ENCODE measurements at places on chromosomes 5 and 9. TPM values are rescaled to one million over a fixed set of nuclear protein-coding genes. Genes with fewer than 3 reads are reported as not detected.

DNA sequence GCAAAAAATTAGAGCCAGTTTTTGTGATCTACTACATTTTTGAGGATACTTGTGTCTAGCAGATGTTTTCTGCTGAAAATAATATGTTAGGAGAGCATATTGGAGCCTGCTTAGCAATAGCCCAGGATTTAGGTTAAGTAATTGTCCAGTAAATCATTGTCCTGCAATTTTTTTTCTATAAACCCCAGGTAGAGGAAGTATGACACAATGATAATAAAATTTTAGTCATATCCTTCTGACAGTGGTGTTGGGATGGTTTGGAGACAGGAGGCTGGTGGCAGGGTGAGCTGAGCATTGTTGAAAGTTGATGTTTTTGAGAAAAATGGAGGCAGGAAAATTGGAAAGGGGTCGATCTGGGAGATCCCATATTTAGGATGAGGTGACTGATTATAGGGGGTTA, 3.5 kb downstream of the SNCAIP start:
- no peak overlapping the region for H3K4me3 ChIP-seq
- DNase-seq = no peak
- peaks cover 18% of the 10 kb centered on the region for H3K4me1 ChIP-seq
- H3K27ac ChIP-seq = no peak overlapping the region
- no peaks in the 10 kb centered on the region for H3K27me3 ChIP-seq

DNA sequence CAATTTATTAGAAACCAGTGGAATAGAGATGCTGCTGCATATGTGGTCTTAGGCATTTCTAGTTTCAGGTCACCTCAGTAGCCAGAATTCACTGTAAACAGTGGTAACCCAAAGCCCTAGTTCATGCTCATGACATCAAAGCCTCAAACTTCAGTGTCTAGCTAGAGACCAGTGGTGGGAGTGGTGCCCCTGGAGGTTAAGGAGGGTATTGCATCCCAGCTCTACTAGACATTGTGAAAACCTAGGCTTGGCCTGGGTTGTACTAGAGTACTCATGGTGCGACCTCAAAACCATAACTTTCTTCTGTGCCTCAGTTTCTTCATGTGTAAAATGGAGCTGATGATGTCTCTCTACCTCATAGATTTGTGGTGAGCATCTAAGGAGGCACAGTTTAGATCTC, 18.8 kb downstream of the COL5A1 start:
- no peaks in the 10 kb centered on the region for H3K36me3 ChIP-seq
- H3K27ac ChIP-seq = no peak overlapping the region
- H3K4me3 ChIP-seq = no peak overlapping the region
- H3K4me1 ChIP-seq = peaks cover 9% of the 10 kb centered on the region

GRCh38 chr5:173878224-173878967, 9.8 kb upstream of the CPEB4 start:
- no peak for DNase-seq
- peak overlapping the region; percentile 54 for H3K27ac ChIP-seq
- H3K36me3 ChIP-seq = no peaks in the 10 kb centered on the region
- H3K4me1 ChIP-seq = peaks cover 9% of the 10 kb centered on the region
- H3K27me3 ChIP-seq = no peaks in the 10 kb centered on the region
- H3K4me3 ChIP-seq = no peak overlapping the region

DNA sequence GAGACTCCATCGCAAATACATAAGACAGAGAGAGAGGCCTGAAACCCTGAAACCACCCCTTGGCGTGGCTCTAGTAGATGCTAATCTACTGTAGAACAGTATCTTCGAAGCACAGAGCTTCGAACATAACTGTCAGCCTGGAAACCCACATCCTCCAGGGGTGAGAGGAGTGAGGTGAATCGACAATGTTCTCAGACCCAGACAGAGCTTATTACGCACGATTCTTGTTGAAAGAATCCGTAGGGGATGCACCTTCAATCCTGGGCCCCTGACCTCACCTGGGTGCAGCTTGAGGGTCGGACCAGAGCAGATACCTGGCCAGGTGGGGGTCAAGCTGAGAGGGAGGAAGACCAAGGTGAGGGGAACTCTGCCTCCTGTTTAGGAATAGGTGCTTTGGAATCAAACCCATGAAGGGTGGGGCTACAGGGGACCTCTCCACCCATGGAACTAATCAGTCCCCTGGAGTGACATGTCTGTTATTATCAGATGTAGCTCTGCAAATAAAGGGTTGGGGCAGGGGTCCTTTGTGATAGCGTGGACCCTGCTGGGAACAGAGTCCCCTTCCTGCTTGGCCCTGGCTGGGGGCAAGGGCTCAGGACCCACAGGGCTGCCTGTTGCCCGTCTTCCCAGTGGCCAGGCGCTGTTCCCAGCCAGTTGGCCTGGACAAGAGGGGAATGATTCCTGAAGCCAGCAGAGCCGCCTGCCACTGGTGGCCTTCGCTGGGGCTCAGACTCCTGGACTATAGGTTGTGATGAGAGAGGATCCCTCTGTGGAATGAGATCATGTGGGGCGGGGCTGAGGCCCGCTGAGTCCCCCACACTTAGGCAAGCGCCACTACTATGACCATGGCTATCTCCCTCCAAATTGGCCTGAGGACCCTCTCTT, 41.2 kb downstream of the DBH start:
- peak; percentile 58 for DNase-seq
- peaks cover 17% of the 10 kb centered on the region for H3K4me1 ChIP-seq
- H3K36me3 ChIP-seq = no peaks in the 10 kb centered on the region

- H3K27ac ChIP-seq = no peak overlapping the region
- no peak for DNase-seq
- no peaks in the 10 kb centered on the region for H3K27me3 ChIP-seq
- no peak overlapping the region for H3K4me3 ChIP-seq
- no peaks in the 10 kb centered on the region for H3K36me3 ChIP-seq
Observed at GRCh38 chr9:129365196-129365595, 187.1 kb upstream of the IER5L start.

GRCh38 chr9:86659413-86660046, 287.8 kb downstream of the GAS1 start:
- H3K27me3 ChIP-seq = no peaks in the 10 kb centered on the region
- no peak for DNase-seq
- no peak overlapping the region for H3K27ac ChIP-seq
- H3K36me3 ChIP-seq = no peaks in the 10 kb centered on the region

DNA sequence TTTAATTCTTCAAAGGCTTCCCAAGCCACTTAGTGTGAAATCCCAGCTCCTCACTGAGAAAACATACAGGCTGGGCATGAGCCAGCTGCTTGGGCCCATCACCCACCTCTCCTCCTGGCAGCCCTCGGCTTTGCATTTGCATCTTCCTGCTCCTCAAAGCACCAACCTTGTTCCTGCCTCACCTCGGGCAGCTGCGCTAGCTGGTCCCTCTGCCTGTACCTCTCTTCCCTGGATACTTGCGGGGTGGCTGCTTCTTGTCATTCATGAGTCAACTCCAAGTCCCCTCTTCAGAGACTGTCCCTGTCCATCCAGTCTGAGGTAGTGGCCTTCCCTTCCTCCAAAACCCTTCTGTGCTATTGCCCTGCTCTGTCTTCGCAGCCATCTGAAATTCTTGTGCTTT, 116.1 kb upstream of the CXCL14 start:
- no peaks in the 10 kb centered on the region for H3K4me1 ChIP-seq
- no peaks in the 10 kb centered on the region for H3K36me3 ChIP-seq
- H3K4me3 ChIP-seq = no peak overlapping the region

DNA sequence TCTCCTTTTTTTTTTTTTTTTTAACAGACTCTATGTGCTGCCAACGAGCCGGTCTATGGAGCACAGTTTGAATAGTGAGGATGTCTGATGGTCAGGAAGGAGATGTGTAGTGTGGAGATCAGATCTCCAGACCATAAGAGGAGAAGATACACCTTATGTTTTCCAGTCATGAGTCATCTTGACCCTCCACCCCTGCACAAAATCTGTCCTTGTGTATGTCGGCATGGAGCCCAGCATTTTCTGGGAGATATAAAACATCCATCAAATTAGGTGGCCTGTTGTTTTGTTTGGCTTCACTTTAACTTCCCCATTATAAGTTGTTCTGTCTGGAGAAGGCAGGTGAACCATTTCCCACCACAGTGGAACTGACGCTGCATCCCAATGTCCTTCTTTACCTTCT, 19.2 kb downstream of the SH3TC2 start:
- DNase-seq = no peak
- no peak overlapping the region for H3K4me3 ChIP-seq
- no peaks in the 10 kb centered on the region for H3K27me3 ChIP-seq
- H3K4me1 ChIP-seq = no peaks in the 10 kb centered on the region

GRCh38 chr9:82588301-82589180, 474.4 kb downstream of the RASEF start:
- H3K4me1 ChIP-seq = no peaks in the 10 kb centered on the region
- no peaks in the 10 kb centered on the region for H3K36me3 ChIP-seq
- no peak overlapping the region for H3K27ac ChIP-seq
- H3K4me3 ChIP-seq = no peak overlapping the region

DNA sequence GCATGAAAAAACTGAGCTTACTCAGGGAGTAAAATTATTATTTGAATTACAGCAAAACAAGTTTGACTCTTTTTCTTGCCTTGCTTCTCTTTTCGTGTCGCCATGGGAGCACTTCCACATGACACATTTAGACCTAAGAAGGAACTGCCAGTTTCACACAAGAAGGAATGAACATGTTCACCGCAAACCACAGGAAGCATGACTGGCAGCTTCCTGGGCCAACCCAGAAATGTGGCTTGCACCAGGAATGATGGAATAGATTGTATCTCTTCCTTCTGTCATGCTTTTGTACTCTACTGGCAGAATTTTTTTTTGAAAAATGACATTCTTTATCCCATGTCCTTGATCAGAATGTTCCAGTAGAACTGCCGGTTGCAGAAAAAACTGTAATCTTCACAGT, 32.9 kb upstream of the MAN2A1 start:
- no peaks in the 10 kb centered on the region for H3K4me1 ChIP-seq
- no peaks in the 10 kb centered on the region for H3K36me3 ChIP-seq
- H3K27me3 ChIP-seq = no peaks in the 10 kb centered on the region

- H3K27ac ChIP-seq = no peak overlapping the region
- no peak for DNase-seq
- peaks cover 3% of the 10 kb centered on the region for H3K4me1 ChIP-seq
- peaks cover 47% of the 10 kb centered on the region for H3K36me3 ChIP-seq
- no peak overlapping the region for H3K4me3 ChIP-seq
Observed at GRCh38 chr5:1336749-1337488, 8.0 kb downstream of the CLPTM1L start.

- H3K4me1 ChIP-seq = peaks cover 52% of the 10 kb centered on the region
- H3K4me3 ChIP-seq = no peak overlapping the region
- H3K36me3 ChIP-seq = no peaks in the 10 kb centered on the region
- peak; percentile 76 for DNase-seq
Observed at GRCh38 chr5:138950421-138951031, 75.4 kb upstream of the LRRTM2 start.

The RHOBTB3 gene
- total RNA-seq = 49.8 TPM

The COL15A1 gene
- total RNA-seq = 2.9 TPM

The ELAVL2 gene
- not detected for total RNA-seq

The RGS14 gene
- total RNA-seq = 39.1 TPM

The C5orf58 gene
- not detected for total RNA-seq

The ZFP2 gene
- total RNA-seq = 2.3 TPM

The MSANTD3 gene
- 27.2 TPM for total RNA-seq

Data from upper lobe of left lung (tissue), 6 donors.